Placental epithelial cell (primary cell): ENCODE measurements at places on chromosomes 5 and 9. TPM values are rescaled to one million over a fixed set of nuclear protein-coding genes. Genes with fewer than 3 reads are reported as not detected.

PCDHGB5 gene
- total RNA-seq = 13.7 and 15.4 TPM in 2 replicates

FAT2 gene
- under 0.01 and 0.22 TPM in 2 replicates for total RNA-seq

KIF27 gene
- total RNA-seq = 2.4 and 5.5 TPM in 2 replicates

SPINK7 gene
- total RNA-seq = not detected in 2 replicates
